ENCODE measurements at places on chromosomes 1 and 21.

GRCh38 chr1:90143591-90143990, 148.7 kb downstream of the ZNF326 start:
- no peak for DNase-seq

- DNase-seq = peak; percentile 87
Measured at GRCh38 chr1:99590578-99591209, 55.2 kb upstream of the PALMD start.

DNA sequence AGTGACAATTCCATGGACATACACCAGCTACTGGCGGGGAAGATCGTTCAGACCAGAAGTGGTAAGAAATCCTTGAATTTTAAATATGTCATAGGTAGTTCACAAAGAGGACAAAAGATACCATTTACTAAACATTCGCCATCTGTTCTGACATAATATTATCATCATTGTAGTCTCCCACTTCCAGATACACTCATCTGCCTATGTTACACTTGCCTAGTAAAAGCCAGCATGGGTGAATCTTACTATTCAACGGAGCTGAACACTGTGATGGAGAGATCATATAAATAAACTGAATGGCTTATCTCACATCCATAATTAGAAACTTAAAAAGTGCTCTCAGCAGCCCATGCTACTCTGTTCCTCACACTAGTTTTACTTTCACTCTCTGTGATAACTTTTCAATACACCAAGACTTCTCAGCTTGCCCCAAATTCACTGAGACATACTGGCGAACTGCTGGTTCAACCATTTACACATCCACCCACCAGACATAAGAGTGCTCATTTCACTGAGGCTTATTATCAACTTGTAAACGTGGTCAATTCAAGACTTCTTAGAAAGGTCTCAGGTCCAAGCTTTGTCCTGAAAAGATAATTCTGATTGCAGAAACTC, 463 bp upstream of the PRRC2C start:
- no peak for DNase-seq

- no peak for DNase-seq
Measured at GRCh38 chr1:172338295-172338735, 82.2 kb upstream of the C1orf105 start.

- DNase-seq = no peak
Measured at GRCh38 chr1:42944246-42944928, 14.3 kb downstream of the SLC2A1 start.

- no peak for DNase-seq
Measured at GRCh38 chr1:3669971-3670431, 17.7 kb downstream of the TP73 start.

GRCh38 chr1:49333906-49334305, 557.2 kb upstream of the BEND5 start:
- peak; percentile 98 for DNase-seq

GRCh38 chr1:169483500-169483966, 2.2 kb downstream of the SLC19A2 start:
- DNase-seq = peak; percentile 95

- no peak for DNase-seq
Measured at GRCh38 chr1:64330839-64331238, 127.4 kb downstream of the UBE2U start.

GRCh38 chr1:50156241-50157010, 47.7 kb downstream of the ELAVL4 start:
- no peak for DNase-seq

GRCh38 chr1:2336499-2336898, 54.9 kb downstream of the MORN1 start:
- DNase-seq = no peak

DNA sequence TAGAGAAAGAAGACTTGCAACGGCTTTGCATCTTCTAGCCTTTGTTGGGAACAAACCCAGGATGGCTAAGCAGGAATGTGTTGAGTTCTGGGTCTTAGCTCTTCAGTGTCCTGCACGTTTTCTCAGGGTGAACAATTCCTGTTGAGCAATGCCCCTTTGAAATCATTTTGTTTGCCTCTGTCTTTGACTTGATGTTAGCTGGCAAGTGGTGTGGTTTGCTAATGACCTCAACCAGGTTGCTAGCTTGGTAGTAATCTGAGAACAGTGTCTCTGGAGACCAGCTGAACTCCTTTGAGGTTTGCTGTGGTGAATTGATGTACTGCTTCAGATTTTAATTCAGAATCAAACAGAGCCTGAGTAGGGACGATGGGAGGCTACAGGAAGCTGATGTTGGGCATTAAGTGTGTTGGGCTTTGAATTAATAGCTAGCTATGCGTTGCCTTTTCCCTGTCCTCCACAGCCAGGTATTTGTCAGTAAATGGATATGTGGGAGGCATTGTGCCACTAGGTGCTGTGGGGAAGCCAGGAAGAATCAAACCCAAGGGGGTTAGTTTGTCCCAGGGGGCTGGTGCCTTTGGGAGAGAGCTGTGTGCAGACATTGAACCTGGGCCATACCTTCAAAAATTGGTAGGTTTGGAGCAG, 23.3 kb upstream of the SRSF10 start:
- no peak for DNase-seq

DNA sequence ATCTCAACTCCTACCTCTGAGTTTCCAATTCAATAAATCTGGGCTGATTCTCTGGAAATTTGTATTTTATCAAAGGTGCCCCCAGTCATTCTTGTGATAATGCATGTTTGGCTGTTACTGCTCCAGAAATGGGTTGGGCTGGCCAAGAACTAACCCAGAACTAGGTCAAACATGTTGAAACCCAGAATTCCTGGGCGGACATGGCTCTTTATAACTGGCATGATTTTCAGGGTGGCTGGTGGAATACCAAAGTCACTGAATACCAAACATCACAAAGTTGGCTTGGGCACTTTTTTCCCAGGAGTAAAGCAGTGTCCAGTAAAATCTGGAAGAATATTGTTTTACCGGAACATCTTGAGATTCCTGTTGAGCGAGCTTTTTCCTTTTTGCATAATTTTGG, 89.4 kb upstream of the S1PR1 start:
- no peak for DNase-seq

DNA sequence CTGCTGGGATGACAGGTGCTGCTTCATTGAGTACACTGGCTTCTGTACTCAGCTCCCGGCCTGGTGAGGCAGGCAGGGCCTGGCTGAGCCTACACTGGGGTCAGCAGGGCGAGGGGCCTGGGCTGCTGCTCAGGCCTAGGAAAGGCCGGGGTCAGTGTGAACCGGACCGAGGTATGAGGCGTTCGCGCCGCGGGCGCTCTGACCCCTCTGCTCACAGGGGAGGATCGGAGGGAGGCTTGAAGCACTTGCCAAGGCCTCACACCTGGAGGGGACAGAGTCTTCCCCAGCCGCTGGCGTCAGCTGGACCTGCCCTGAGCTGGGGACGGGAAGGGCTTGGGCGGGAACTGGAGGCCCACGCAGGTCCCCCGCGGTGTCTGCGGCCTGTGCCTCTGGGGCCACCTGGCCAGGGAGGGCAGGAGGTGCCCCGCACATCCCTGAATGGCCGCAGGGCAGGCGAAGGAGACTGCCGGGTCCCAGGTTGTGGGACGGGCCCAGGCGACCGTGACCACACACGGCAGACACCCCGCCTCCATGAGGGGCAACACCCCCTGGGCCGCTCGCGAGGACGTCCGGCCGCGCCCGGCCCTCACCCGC, 466 bp downstream of the PEX10 start:
- no peak for DNase-seq

- no peak for DNase-seq
Measured at GRCh38 chr1:215992620-215993019, 425.5 kb downstream of the KCTD3 start.

GRCh38 chr1:109828756-109829505, 65.2 kb upstream of the EPS8L3 start:
- DNase-seq = no peak

GRCh38 chr1:110133436-110133835, 16.9 kb upstream of the SLC6A17 start:
- no peak for DNase-seq

DNA sequence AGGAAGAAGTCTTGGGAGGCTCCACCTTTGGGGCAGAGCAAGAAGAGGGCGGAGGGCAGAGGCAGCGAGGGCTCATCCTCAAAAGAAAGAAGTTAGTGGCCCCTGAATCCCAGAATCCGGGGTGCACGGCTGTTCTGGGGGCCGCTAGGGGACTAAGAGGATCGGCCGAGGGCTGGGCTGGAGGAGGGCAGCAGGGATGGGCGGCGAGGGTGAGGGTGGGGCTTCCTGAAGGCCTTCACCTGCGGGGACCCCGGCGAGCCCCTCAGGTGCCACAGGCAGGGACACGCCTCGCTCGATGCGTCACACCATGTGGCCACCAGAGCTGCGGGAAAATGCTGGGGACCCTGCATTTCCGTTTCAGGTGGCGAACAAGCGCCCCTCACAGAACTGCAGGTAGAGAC, 23.9 kb downstream of the COL6A1 start:
- DNase-seq = no peak

GRCh38 chr1:17287130-17287776, 20.7 kb upstream of the PADI4 start:
- DNase-seq = no peak

GRCh38 chr1:109877317-109877771, 33.3 kb upstream of the CSF1 start:
- peak; percentile 75 for DNase-seq

- DNase-seq = no peak
Measured at GRCh38 chr1:240619906-240620621, 8.1 kb upstream of the GREM2 start.

GRCh38 chr1:211381481-211382181, 55.0 kb downstream of the TRAF5 start:
- no peak for DNase-seq

DNA sequence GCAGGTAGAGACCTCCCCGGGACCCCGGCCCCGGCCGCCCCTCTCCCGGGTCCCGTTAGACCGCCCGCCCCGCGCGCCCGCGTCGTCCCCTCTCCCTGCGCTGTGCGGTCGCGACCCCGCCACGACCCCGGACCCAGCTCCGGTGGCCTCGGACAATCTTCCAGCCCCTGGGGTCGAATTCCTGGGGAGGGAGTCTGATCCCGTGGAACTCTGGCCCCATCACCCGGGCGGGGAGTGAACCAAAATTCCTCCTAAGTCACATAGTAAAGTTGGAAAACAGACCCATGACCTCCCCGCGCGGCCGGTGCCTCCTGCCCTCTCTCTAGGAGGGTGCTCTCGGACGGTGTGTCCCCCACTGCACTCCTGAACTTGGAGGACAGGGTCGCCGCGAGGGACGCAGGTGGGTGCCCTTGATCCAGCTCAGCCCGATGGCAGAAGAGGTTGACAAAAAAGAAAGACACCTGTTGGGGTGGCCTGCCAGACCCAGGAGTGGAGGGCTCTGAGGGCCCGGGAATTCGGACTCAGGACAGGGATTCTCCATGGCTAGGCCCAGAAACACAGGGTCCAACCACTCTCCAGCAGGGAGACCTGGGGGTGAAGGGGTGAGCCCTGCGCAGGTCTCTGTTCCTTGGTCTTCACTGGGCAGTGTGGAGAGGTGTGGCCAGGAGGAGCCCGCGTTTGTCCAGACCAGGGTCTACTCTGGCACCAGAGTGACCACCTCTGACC, 451 bp downstream of the ADAMTSL4 start:
- DNase-seq = no peak

DNA sequence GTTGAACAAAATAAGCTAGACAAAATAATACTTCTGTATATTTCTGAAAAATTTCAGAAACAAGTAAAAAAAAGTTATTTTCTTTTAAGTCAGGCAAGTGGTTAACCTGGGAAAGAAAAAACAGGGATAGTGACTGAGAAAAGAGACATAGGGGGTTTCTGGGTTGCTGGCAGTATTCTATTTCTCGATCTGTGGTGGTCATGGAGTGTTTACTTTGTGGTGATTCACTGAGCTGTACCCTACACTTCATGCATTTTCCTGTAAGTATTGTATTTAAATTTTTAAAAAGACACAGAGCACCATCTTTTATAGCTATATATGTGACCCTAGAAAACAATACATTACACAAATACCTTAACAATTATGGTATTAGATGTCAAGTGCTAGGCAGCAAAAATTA, 58.2 kb downstream of the ZNF644 start:
- no peak for DNase-seq

- DNase-seq = no peak
Measured at GRCh38 chr1:46174448-46175231, at the start of gene TSPAN1. Gene TSPAN1, plus strand, starts transcription at chr1:46175087. Its CDS starts 6,021 bp downstream, at chr1:46181108.

DNA sequence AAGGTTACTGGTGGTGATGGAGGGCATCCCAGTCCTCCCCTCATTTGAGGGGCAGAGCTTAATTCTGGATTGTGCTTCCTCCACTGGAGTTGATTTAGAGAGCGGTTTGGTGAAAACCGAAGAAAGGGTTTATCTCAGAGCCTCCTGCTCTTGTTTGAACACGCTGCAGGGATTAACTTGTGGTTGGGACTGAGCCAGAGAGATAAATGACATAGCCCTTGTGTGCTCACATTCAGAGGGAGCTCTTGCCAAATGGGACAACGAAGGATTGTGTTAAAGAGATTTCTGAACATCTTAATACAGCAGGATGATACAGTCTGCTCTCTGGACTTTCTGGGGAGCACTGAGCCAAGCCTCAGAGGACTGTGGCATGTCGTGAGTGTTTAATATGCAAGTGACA, 308.2 kb downstream of the DISC1 start:
- peak; percentile 61 for DNase-seq

GRCh38 chr1:232045139-232045994, 418.8 kb downstream of the DISC1 start:
- DNase-seq = no peak

GRCh38 chr1:107529511-107530149, 388.8 kb downstream of the NTNG1 start:
- peak; percentile 26 for DNase-seq

- no peak for DNase-seq
Measured at GRCh38 chr1:233598891-233599541, 14.9 kb upstream of the KCNK1 start.

GRCh38 chr21:45515241-45516061, 26.8 kb downstream of the SLC19A1 start:
- no peak for DNase-seq

DNA sequence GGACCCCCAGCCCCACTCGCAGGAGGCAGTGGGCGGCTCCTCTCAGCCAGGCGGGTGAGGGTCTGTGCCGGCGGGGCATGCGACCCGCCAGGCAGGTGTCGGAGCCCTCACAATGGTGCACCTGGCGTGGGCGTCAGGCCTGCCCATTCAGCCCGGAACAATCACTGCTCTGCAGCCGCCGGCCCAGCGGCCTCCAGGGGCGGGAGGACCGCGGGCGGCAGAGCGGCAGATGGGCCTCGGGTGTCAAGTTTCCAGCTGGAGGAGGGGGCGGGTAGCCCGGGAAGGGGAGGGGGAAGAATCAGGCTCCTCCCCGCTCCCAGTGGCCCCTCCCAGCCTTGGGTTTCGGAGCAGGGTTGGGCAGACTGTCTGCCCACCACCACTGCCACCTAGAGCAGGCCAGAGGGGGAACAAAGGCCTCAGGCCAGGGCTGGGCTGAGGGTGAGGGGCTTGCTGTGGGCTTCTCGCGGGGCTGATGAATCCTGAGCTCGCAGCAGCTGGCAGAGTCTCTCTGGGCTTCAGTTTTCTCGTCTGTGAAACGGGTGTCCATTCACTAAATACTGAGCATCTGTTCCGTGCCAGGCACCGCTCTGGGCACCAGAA, 39.5 kb upstream of the CASZ1 start:
- DNase-seq = peak; percentile 6
